Stimulated activated memory B cell treated with anti-CD40 and anti-IgM and Interleukin-4, amounts not matched to agents 10 μg/mL and 1 μg/mL and 100 μg/mL, for 72 hours (primary cell): ENCODE measurements at places on chromosomes 6 and 20.

DNA sequence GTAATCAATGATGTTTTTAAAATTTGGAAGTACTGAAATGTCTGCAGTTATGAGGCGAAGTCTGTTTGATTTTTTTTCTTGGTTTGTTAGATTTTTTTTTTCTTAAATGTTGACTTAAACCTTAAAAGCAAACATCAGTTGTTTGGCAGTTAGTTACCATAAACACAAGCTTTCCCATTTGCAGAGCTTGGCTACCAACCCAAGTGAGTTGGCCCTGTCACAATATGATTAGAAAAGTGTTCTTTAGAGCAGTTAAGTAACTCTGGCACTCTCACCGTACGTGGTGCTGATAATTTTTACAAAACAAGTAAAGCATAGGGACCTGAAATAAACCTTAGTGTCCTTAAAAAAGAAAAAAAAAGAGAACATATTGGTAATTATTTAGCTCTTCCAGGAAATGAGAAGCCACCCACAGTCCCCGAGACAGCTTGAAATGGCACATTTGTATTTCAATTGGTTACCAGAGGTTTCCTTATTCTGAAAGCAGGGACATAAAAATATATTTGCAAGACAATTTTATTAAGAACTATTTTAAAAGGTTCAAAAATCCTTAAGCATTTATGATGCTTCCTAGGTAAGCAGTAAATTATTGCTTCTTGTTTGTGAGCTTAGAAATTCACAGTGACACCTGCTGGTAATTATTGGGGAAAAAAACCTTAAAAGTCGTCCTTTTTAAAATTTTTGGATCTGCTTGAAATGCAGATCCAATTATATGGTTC is 3.9 kb downstream of the HEY2 start:
- ATAC-seq, result no peak

DNA sequence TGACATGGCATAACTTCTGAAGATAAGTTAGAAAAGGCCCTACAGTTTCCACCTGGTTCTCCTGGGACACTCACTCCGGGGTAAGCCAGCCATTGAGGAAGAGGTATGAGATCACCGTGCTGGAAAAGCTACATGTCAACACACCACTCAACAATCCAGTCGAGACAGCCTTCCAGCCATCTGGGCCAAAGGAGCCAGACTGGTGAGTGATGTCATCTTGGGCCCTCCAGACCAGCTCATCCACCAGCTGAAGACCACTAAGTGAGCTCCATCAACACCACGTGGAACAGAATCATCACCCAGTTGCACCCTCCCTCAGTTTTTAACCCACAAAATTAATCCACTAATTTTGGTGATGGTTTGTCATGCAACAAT is 32.3 kb upstream of the RSPO4 start:
- ATAC-seq, result no peak

DNA sequence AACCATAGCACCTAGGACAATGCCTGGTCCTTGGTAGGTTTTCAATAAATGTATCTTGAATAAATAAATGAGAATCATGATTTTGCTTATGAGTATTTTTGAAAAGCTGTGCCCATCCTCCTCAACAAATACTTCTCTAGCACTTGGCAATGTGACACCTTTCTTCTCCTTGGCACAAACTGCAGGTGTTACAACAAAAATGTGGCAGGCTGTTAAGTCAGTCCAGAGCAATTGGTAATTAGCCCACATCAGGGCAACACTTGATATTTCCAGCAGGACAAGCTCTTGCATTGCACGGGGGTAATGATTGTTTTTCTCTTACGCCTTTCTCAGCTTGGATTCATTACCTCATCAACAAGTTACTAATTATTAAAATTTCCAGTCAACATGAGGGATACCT is 31.6 kb upstream of the SNX9 start:
- no peak for ATAC-seq

DNA sequence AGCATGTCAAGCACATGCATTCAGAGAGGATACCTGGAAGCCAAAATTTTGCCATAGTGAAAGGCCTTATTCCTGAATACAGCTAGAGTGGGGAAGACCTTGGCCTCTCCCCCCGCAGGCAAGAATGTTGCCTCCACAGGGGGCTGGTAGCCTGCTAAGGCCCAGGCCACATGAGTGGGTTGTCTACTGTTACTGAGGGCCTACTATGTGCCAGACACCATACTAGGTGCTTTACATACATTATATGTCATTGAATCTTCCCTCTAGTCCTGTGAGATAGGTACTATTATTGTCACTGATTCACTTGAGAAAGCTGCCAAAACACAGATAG is 642 bp upstream of the PI16 start:
- ATAC-seq, result no peak

DNA sequence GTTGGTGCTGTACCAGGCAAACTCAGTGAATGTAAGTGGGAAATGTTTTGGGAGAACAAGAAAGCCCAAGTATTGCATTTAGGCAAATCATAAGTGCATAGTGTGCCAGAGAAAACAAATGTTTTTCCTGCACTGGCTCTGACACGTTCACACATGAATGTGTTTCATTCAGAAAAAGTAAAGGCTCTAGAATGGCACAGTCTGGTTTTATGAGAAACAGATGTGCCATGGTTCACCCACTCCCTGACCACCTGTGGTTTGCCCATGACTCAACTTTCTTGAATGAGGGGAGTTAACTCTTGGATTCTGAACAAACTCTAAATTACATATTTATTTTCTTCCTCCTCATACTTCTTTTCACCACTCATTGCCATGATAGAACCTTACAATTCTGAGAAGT is 126.9 kb downstream of the KCNQ5 start:
- ATAC-seq, result peak; percentile 75

DNA sequence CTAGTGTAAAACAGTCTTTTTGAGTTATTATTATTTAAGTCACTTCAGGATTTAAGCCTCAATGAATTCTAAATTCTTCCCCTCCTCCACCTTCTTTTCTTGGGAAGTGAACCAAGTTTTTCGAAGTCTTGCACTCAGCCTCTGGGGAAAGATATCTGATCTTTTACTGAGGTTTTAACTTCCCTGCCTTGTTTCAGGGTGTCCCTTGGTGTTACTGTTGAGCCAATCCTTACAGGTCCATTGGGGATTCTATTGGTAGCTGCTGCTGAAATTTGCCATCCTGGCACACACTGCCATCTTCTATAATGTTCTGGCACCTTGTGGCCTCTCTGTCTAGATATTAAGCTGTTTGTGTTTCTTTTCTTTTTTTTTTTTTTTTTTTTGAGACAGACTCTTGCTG is 31.7 kb downstream of the BEND6 start:
- ATAC-seq, result no peak

DNA sequence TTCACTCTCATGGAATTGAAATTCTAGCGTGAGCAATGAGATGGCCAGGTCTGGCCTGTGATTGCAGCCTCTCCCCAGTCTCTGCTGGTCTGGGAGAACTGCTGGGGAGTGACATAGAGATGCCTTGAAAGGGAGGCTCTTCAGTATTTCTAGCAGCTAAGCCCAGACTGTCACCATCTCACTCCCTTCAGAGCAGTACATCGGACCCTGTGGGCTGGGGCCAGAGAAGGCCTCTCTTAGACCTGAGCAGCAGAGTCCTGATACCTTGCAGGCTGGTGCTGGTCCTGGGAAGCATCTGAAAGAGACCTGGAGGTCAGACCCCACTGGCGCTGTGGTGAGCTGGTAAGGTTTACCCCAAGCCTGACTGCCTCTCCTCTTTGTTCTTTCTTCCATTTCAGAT is 87.4 kb downstream of the TCP11 start:
- ATAC-seq, result no peak

DNA sequence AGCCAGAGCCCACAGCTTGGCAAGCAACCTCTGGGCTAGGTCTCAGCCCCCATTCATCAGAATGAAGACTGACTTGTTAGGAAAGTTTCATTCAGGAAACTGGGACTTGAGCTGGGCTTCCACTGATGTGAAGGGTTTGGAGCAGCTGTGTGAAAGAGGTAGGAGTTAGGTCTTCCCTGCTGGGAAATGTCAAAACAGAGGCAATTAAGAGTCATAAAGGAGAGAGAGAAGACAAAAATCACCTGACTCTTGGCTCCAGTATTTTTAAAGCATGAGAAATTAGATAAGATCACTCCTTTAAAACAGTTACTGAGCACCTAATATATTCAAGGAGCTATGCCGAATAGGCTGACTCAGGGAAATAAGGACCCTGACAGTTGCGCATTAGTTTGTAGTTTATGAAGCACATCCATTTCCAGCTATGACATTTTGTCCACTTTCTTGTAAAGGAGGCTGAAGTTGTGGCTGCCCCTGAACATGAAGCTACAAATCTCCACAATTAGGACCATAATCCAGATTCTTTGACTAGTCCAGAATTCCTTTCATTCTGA is 3.9 kb upstream of the TRIM40 start:
- ATAC-seq, result no peak

DNA sequence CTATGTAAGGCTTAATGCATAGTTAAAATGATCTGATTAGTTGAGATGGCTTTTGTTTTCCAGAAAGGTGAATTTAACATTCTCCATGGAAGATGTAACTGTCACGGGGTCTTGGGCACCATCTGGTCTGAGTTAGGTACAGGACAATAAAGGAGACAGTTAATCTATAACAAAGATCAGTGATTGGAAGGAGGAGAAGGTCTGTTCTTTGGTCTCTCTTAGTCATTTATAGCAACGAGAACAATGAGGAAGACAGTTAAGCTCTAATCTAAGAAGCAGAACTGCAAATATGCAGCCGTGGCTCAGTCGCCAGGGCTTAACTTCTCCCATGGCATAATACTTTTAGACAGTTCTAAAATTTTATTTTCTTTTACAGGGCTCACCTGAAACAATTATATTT is 405.5 kb upstream of the SULF2 start:
- no peak for ATAC-seq

DNA sequence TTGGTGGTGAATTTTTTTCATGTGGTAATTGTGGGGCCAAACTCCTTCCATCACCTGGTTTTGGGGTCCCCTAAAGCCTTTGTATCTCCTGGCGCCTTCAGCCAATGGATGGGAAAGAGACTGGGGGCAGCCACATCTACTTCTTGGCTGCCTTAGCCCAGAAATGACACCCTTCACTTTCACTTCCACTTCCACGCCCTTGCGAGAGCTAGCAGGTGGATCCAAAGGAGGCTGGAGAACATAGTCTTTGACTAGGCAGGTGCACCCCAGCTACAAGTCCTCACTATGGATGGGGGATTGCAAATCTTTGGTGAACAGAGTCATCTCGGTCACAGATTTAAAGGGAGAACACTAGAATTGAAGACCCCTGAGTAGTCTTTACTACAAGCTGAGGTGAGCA is 70.8 kb downstream of the NDUFAF5 start:
- ATAC-seq, result no peak

DNA sequence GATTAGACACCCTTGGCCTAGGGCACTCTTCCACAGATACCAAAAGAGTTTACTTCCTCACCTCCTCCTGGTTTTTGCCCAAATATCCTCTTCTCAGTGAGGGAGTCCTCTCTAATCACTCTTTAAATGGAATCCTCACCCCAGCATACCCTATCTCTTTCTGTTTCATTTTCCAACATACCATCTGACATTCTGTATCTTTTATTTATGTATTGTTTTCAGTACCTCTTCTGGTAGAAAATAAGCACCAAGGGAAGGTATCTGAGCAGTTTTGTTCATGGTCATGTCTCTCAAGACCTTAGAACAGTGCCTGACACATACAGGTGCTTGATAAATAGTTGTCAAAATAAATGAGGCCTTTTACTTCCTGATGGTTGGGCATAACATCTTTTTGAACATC is 55.1 kb downstream of the KIAA0408 start:
- ATAC-seq, result no peak

- no peak for ATAC-seq
These were observed 33.9 kb upstream of the SGK1 start for GRCh38 chr6:134351615-134352474.

DNA sequence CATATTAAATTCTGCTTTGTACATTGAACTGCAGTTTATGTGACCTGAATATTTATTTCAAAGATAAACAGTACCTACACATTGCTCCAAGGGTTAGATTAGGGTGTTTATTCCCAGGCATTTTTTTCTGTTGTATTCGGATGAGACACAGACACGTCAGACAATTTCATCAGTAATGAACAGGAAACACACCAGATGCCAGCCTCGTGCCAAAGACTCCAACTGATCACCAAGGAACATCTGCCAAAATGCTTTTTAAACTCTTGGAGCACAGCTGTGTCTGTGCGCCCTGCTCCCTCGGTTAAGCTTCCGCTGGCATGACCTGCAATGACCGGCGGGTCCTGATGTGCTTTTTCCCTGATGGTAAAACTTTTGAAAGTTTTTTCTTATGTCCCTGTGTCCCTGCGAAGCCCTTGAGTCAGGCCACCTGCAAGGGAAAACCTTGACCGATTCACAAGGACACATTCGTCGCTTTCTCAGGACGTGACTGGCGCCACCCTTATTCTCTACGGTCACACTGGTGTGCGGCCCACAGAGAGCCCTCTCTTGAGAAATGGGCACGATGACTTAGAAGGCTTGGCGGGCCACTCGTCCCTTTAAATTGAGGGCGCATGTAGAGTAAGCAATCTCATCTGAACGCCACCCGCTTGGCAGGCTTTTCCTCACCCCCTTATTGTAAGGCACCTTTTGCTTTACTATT is 173.9 kb downstream of the QKI start:
- no peak for ATAC-seq

DNA sequence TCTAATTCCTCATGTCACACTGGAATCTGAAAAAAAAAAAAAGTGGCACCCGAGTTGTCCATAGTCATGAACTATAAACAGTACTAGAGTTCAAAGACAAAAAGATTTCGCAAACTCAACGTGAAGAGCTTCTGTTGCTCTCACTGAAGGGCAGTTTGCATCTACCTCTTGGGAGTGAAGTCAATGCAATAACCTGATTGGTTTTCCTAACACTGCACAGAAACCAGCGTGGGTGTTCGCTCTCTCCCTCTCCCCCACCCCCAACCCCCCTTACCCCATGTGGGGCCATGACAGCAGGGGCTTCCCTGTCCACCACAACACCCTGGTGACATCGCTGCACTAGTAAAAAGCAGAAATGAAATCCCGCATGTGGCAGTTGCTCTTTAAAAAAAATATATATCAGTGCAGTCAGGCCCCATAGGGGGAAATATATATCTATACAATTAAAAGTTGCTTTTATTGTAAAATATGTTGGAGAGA is 66.9 kb downstream of the GMPR start:
- peak; percentile 96 for ATAC-seq

DNA sequence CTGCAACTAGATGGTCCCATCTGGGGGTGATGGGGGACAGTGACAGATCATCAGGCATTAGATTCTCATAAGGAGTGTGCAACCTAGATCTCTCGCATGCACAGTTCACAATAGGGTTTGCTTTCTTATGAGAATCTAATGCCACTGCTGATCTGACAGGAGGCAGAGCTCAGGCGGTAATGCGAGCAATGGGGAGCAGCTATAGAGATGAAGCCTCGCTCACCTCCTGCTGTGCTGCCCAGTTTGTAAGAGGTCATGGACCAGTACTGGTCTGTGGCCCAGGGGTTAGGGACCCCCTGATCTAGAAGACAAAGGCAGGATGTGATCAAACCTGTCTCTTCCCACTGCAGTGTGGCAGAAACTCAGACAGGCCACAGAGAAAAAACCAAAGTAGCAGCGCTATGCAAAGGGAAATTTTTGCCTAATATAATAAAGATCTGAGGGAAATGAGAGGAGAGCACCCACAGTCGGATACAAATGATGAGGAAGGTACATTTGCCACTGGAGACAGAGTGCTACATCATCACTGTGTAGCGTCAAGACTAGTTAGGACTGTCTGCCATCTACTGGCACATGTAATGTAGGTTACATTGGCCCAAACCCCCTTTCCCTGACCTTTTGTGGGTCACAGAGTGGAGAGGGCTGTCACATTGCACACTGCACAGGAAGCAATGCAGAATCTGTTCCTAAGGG is 4.1 kb upstream of the LY86 start:
- ATAC-seq, result peak; percentile 43

- no peak for ATAC-seq
These were observed 232.7 kb downstream of the HIVEP2 start for GRCh38 chr6:142712231-142712630.

GRCh38 chr6:151063352-151063751 is 176.4 kb upstream of the AKAP12 start:
- ATAC-seq, result no peak
